ENCODE measurements at places on chromosomes 12 and 14.

- DNase-seq = no peak
Measured at GRCh38 chr12:8559676-8560075, 19.0 kb upstream of the CLEC4E start.

DNA sequence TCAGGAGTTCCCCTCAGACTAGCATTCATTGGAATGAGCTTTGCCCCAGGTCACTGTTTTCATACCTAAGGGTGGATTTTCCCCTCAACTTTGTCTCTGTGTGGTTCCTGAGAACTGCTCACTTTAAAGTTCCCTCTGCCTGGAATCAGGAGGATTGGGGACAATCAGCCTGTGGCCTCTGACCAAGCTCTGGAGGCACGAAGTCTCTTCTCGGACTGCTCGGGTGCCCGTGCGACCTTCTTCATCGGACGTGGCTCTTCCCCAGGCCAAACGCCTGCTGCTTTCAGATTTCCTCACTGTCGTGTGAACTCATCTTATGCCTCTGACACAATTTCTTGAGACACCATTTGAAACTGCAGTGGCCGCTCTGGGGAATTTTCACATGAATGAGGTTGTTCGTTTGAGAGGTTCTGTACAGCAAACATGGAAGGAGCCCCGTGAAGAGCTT is 153.7 kb upstream of the PZP start:
- DNase-seq = no peak

- DNase-seq = no peak
Measured at GRCh38 chr12:953776-954175, 4.3 kb upstream of the RAD52 start.

- no peak for DNase-seq
Measured at GRCh38 chr12:103936679-103937078, 6.5 kb downstream of the HSP90B1 start.

GRCh38 chr14:24110060-24110459 is 4.5 kb upstream of the DCAF11 start:
- DNase-seq = no peak

All from stimulated activated CD8-positive, alpha-beta memory T cell treated with anti-CD3 and anti-CD28 coated beads, Interleukin-7, amount 100 ng/mL, for 48 hours (primary cell).